ENCODE measurements at places on chromosomes 11 and 22.

GRCh38 chr22:41873391-41873790, 40.5 kb downstream of the SREBF2 start:
- H3K4me1 ChIP-seq: peaks cover 14% of the 10 kb centered on the region
- peaks cover 32% of the 10 kb centered on the region for H3K36me3 ChIP-seq
- no peak overlapping the region for H3K4me3 ChIP-seq
- H3K27me3 ChIP-seq: no peaks in the 10 kb centered on the region
- DNase-seq: no peak

GRCh38 chr11:61357233-61357893, 4.3 kb downstream of the CYB561A3 start:
- H3K4me1 ChIP-seq: peaks cover 50% of the 10 kb centered on the region
- peak overlapping the region; percentile 98 for H3K27ac ChIP-seq
- peak overlapping the region; percentile 92 for H3K4me3 ChIP-seq

DNA sequence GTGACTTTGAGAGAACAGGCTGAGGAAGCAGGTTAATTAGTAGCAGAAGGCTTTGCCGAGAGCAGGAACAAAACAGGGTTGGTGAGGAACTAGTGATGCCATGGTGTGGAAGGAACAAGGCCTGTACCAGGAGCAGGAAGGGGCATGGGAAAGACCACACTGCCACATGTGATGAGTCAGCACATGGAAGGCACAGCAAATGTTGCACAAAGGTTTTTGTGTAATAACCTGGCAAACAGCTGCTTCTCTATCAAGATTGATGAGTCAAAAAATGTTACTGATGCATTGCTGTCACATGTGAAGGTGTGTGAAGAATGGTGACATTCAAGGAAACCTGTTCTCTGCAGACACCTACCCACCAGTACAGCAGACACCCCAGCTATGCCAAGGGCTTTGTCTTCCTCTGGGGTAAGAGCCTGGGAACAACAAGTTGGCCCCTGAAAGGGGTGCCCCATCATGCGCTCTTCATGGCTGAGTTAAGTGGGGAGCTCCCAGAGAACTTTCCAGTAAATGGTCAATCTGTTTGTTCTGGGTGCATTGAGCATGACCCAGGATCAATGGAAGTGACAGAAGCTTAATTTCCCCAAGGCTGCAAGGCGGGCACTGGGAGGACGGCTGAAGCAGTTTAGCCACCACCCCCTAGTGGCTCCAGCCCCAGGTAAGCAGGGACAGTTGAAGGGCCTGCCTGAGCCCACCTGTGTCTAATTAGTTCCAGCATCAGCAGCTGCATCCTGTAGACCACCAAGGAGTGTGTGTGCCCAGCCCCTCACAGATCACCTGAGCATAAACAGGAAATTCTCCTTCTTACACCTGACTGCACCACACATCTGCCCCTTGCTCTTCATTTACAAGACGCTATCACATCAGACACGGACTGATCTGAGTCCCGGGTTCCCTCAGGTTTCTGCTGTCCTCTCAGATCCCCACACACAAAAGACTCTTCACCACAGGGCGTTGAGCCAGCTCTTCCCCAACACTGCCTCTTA, 47.6 kb downstream of the GGTLC2 start:
- no peak for DNase-seq
- no peak overlapping the region for H3K27ac ChIP-seq
- H3K4me1 ChIP-seq: peaks cover 31% of the 10 kb centered on the region
- H3K36me3 ChIP-seq: no peaks in the 10 kb centered on the region
- H3K4me3 ChIP-seq: no peak overlapping the region
- no peaks in the 10 kb centered on the region for H3K27me3 ChIP-seq

DNA sequence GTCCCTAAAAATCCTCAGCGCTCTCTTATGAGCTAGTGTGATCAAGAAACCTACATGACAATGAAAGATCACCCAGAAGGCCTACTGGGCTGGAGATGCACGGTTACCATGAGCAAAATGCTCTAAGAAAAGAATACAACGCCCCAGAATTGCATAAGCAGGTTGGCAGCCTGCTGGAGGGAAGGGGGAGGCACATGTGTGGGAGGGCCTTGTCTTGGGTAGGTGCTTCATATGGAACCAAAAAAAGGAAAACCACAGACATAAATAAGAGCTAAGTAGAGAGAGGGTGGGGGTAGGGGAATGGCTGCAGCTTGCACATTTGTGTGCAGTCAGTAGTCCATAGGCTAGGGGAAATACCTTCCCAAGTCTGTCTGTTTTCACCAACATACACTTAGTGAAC, 2.8 kb downstream of the SIAE start:
- no peak overlapping the region for H3K4me3 ChIP-seq
- H3K36me3 ChIP-seq: no peaks in the 10 kb centered on the region
- H3K4me1 ChIP-seq: peaks cover 12% of the 10 kb centered on the region
- DNase-seq: no peak
- no peak overlapping the region for H3K27ac ChIP-seq

GRCh38 chr11:41250408-41250935, 209.0 kb downstream of the LRRC4C start:
- H3K36me3 ChIP-seq: no peaks in the 10 kb centered on the region
- no peak overlapping the region for H3K27ac ChIP-seq
- DNase-seq: no peak
- H3K4me3 ChIP-seq: no peak overlapping the region
- H3K4me1 ChIP-seq: no peaks in the 10 kb centered on the region

DNA sequence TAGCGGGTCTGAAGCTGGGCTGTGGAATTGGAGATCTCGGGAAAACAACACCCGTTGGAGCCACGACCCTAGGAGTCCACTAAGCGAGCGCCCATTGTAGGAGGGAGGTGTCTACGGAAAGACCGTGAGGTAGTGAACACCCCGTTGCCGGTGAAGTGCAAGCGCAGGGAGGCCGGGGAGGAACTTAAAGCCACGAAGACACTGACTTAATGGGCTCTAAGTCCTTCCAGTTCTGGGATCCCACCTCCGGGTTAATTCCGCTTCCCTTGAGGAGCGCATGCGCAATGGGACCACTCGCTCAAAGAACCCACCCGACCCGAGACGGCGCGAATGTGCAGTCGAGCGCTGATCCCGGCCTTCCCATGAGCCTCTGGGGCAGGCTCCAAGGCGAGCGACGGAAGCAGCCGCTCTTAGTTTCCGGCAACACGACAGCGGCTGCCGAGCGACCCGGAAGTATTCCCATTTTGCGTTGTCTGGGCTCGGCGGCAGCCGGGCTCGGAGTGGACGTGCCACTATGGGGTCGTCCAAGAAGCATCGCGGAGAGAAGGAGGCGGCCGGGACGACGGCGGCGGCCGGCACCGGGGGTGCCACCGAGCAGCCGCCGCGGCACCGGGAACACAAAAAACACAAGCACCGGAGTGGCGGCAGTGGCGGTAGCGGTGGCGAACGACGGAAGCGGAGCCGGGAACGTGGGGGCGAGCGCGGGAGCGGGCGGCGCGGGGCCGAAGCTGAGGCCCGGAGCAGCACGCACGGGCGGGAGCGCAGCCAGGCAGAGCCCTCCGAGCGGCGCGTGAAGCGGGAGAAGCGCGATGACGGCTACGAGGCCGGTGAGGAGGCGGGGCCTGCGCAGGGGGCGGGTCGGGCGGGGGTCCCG, at the start of gene SART1:
Gene SART1 (plus strand): TSS at position 468 of the 874 bp plus-strand sequence. CDS start 47 bp downstream, at position 515.
- peak within 1 kb of the TSS; percentile 96 for H3K27ac ChIP-seq
- peaks cover 33% of the 10 kb centered on the region for H3K4me1 ChIP-seq
- H3K36me3 ChIP-seq: peaks cover 23% of the 10 kb centered on the region
- no peaks in the 10 kb centered on the region for H3K27me3 ChIP-seq
- peak; percentile 78 for DNase-seq

DNA sequence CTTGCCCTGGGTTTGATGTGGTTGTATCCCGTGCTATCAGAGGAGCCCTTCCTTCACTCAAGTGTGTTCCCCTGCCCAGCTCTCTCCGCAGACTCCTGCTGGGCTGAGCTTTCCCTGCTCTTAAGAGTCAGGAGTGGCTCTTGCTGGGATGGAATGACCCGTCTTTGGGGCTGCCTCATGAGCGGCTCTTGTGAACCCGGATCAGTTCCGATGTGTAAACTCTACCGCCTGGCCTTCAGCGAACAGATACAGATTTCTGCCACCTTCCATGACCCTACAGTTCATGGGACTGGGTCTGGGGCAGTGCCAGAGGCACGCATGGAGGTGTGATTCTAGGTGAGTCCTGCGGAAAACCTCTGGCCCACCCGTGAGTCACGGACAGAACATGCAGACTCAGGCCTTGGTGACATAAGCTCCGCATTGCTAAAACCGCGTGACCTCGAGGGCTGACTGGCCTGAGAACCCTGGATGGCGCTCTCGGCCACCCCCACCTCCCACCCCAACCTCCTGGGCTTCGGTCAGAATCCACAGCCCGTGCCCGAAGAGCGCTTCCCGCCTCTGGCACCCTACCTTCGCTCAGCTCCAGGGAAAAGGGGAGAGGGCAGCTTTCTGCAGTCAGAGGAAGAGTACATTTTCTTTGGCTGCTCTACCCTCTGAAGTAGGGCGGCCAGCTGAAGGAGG, 1.3 kb upstream of the ZBTB16 start:
- no peak overlapping the region for H3K27ac ChIP-seq
- no peak for DNase-seq
- H3K27me3 ChIP-seq: peaks cover 14% of the 10 kb centered on the region
- no peak overlapping the region for H3K4me3 ChIP-seq

GRCh38 chr22:37747715-37748100, 50.9 kb downstream of the TRIOBP start:
- H3K4me3 ChIP-seq: peak overlapping the region; percentile 45
- peaks cover 2% of the 10 kb centered on the region for H3K36me3 ChIP-seq
- DNase-seq: no peak
- no peaks in the 10 kb centered on the region for H3K27me3 ChIP-seq
- H3K4me1 ChIP-seq: peaks cover 23% of the 10 kb centered on the region
- H3K27ac ChIP-seq: no peak overlapping the region

Measured in memory B cell (primary cell).